C1 segment of cervical spinal cord (tissue), 14 donors: ENCODE measurements at places on chromosomes 1 and 21.
A peak's percentile ranks its signal among the peaks of the same experiment; 100 is the strongest.

GRCh38 chr1:165703648-165704047 is 5.3 kb upstream of the ALDH9A1 start:
- DNase-seq, result no peak

DNA sequence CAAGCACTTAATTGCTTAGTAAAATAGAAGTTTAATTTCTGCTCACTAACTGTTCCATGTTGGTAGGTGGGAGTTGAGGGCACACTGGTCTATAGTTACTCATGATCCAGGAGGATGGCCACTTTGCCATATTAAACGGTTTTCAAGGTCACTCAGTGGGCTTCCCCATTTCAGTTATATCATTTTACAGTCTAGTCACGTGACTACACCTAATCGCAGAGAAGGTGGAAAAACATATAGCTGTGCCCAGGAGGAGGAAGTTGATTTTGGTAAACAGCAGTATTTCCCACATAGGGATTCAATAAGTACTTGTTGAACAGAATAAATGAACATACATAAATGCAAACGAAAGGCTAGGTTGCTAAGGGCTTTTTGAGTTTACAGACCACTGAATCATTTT is 541.1 kb upstream of the CAMK1G start:
- DNase-seq, result no peak

GRCh38 chr1:61950418-61950817 is 208.1 kb downstream of the PATJ start:
- no peak for DNase-seq

GRCh38 chr21:37072274-37072987 is 440 bp downstream of the PIGP start:
- peak; percentile 85 for DNase-seq

DNA sequence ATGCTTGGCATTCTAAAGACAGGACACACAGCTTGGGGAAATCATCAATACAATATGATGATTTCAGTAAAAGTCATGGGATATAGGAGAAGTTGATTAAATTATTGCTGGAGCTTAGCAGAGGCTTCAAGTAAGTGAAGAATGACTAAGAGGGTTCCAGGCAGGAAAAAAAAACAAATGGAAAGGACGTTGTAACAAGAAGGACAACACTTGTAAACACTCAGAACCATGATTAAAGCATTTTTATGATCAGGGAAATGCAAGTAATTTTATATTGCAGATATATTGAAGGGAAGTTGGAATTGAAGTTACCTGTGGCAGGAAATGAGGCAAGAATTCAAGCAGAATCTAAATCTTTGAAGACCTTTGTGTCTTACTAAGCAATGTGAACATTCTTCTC is 602.7 kb upstream of the NEGR1 start:
- DNase-seq, result no peak

GRCh38 chr1:8419172-8419571 is 101.3 kb downstream of the SLC45A1 start:
- no peak for DNase-seq

DNA sequence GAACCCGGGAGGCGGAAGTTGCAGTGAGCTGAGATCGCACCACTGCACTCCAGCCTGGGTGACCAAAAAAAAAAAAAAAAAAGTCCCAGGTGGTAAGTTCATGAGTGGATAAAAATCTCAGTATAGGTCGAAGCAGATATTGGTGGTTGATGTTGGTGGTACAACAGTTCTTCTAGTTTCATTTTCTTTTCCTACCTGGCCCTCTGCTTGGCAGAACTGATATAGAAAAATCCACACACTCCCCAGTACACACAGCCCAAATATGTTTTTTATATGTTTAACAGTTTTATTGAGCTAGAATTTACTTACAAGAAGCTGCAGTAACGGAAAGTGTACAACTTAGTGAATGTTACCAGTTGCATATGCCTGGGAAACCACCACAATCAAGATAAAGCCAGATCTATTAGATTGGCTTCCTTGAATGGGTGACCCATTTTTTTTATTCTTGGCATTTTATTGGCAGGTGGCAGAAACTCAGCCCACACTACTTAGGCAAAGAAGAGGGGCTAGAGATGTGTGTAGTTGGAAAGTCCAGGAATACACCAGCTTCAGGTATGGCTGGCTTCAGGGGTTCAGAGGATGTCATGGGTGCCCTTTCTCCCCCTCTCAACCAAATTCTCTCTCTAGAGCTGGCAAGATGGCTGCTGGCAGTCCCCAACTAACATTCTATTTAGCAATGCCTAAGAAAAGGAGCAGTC is 118.3 kb upstream of the SLC25A33 start:
- DNase-seq, result no peak

- no peak for DNase-seq
Observed at GRCh38 chr21:28882345-28882744, 110.3 kb downstream of the LTN1 start.
